ENCODE measurements at places on chromosomes 16 and 17.

GRCh38 chr17:38900978-38901656, 24.3 kb upstream of the LASP1NB start:
- DNase-seq = no peak

DNA sequence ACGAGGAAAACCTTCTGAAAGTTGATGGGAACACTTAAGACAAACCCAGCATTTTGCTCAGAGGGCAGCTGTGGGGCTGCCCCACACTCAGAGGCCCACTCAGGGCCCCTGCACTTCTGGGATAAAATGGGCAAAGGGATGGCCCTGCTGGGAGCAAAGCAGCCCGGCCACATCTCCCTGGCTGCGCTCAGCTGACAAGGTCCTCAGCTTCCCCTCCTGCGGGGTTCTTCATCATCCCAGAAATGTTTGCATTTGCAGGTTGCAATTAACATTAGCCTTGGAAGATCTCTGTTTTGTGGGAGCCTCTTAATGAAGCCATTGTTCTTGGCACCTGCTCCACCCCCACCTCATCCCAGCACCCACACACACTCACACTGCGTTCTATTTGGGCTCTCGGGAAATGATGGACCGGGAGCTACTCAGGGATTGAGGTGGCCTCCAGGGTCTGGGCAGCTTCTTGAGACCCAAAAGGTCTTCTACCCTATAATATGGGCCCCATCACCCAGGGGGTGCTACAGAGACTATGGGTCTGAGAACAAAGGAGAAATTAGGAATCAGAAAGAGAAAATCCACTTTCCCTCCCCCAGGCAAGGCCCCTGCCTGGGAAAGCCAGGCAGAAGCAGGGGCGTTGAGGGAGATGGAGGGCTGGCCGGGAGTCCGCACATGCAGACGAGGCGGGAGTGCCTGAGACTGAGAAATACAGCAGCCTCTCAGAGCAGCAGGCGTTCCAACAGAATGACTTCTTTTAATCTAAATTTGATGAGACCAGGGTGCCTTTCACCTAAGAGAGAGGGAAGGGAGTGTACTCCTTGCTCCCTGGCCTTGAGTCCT, 53.7 kb upstream of the RPL38 start:
- no peak for DNase-seq

DNA sequence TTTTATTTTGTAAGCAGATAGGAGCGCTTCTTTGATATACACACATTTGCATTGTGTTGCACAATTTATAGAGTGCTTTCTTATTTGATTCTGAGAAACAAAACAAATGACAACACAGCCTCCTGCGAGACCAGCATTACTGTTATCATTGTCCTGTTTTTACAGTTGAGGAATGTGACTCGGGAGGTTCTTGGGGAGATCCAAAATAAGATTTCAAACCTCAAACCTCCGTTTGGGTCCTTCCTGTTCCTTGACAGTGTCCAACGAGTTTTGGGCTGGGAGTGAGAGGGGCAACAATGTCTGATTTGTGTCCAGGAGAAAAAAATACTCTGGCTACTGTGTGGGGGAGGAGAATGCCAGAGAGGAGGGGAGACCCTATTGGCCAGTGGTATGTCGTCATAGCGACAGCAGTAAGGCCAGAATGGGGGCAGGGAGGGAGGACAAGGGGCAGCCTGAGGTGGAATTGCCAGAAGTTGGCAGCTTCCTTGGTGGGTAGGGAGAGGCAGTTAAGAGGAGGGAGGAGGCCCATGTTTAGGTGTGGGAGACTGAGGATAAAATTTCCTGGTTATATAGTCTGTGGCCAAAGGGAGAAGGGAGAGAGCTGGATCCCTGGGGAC, 45.5 kb downstream of the TMEM132E start:
- DNase-seq = no peak

DNA sequence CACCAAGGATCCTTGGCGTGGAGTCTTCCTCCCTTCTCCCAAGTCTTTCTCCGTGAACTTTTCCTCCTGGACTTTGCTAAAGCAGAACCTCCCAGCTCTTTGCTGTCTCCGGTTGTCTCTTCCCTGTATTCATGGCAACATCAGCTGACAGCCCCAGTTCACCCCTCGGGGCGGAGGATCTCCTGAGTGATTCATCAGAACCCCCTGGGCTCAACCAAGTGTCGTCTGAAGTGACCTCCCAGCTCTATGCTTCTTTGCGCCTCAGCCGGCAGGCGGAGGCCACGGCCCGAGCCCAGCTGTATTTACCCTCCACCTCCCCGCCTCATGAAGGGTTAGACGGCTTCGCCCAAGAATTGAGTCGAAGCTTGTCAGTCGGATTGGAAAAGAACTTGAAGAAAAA, 943 bp downstream of the CNTROB start:
- DNase-seq = no peak

- no peak for DNase-seq
These were observed 82.6 kb upstream of the TOB1 start for GRCh38 chr17:50948711-50949110.

GRCh38 chr16:57510016-57510871, 24.0 kb upstream of the DOK4 start:
- no peak for DNase-seq

DNA sequence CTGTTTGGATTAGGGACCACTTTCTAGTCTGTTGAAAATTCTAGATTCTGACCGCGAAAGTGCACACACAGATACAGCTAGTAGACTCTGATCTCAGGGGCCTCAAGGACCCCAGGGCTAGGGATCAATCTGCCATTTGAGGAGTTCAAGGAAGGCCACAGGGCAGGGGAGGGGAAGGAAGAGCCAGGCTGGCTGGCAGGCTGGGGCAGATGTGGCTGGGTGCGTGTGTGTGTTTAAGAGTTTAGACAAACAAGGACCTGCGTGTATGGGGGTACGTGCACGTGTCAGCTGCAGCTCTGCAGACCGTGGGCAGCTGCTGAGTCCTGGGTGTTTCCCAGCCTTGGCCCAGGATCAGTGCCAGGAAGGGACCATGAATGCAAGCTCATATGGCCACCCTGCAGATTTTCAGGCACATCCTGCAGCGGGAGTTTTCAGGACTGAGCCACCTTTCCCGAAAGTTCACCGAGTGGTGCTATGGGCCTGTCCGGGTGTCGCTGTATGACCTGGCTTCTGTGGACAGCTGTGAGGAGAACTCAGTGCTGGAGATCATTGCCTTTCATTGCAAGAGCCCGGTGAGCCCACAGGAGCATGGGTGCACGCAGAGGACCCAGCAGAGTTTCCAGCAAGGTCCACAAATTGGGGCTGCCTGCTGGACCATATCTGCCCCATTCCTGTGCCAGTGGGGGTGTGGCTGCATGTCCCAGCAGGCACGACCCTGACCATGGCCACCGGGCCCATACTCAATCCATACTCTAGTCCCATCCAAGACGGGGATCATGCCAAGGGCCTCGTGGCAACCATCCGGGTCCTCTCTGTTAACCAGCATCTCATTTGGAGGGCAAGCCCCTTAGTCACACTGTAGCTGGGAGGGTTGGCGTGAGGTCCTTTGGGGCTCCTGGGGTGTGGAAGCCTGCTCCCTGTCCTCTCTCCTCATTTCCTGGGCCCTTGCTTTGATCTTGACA, 10.6 kb downstream of the TRPV2 start:
- DNase-seq = no peak

DNA sequence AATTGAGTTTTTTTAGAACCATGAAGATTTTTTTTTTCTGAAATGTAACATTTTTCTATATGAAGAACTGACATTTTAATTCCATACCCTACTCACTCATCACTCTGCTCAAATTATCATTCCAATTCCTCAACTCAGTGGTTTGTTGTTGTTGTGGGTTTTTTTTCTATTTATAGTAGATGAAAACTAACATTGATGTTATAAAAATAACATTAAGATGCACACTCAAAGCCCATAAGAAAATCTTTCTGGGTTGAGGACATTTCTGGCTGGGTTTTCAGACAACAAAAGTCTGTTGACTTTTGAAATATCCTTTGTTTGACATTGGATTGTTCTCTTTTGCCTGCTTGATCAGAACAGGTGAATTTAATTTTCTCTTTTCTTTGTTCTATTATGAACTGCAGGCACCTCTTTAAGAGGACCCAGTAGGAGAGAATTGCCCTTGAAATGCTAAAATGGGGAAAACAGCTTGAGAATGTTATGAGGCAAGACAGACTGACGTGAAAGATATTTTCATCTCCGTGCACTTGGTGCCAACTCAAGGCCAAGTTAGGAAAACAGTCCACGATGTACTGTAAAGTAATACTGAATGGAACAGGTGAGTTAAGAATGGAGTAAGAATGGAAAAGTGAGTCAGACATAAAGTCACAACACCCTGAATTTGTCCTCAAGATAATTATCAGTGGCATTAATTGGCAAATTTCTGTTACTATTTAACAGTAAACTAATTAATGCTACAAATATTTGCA, 16.1 kb upstream of the ABCA5 start:
- no peak for DNase-seq

GRCh38 chr16:70393662-70394061, 45.2 kb downstream of the ST3GAL2 start:
- DNase-seq = no peak

GRCh38 chr17:80212109-80212508, 8.0 kb downstream of the SGSH start:
- DNase-seq = no peak

GRCh38 chr17:53088481-53088880, 734.2 kb upstream of the KIF2B start:
- DNase-seq = no peak

- no peak for DNase-seq
These were observed 225.0 kb upstream of the SALL1 start for GRCh38 chr16:51376080-51376479.

- no peak for DNase-seq
These were observed 2.7 kb downstream of the SULT1A1 start for GRCh38 chr16:28607116-28607623.

- no peak for DNase-seq
These were observed 131.4 kb upstream of the FOXF1 start for GRCh38 chr16:86378831-86379504.

DNA sequence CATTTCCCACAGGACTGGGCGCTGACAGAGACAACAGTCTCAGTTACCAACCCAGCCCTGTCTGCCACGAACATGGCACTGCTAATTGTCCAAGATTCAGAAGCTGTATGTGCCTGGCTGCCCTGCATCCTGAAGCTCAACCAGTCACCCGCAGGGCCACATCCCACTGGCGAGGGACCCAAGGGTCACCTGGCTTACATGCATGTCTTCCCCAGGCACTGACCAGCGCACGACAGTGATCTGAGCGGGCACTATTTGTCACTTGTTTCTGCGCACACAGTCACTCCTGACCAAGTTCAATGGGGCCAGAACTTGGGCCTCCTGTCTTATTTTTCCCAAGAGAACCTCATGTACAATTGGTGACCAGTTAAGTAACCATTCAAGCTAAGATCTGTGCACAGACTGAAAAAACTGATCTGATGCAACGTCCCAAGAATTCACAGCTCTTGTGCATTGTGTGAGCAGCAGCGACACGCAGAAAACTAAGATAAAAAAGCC, 13.1 kb downstream of the USP7 start:
- no peak for DNase-seq

- DNase-seq = no peak
These were observed 15.5 kb downstream of the MAP1LC3B start for GRCh38 chr16:87407511-87408112.

DNA sequence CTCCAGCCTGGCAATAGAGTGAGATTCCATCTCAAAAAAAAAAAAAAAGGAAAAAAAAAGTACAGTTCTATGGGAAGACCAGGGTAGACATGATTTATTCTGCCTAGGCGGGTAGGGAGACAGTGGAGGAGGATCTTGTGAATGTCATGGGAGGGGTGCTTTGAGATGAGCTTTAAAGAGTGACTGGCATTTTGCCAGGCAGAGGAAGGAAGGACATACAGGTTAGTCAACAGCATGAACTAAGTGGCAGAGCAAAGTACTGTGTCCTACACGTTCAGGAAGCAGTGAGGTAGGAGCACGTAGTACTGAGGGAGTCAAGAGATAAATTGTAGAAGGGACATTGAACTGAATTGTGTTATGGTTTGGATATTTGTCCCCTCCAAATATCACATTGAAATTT, 451.5 kb downstream of the TOX3 start:
- no peak for DNase-seq

- DNase-seq = no peak
These were observed 12.1 kb downstream of the CCDC42 start for GRCh38 chr17:8732406-8733085.

GRCh38 chr16:50313596-50314478, 47.5 kb downstream of the ADCY7 start:
- peak; percentile 15 for DNase-seq

DNA sequence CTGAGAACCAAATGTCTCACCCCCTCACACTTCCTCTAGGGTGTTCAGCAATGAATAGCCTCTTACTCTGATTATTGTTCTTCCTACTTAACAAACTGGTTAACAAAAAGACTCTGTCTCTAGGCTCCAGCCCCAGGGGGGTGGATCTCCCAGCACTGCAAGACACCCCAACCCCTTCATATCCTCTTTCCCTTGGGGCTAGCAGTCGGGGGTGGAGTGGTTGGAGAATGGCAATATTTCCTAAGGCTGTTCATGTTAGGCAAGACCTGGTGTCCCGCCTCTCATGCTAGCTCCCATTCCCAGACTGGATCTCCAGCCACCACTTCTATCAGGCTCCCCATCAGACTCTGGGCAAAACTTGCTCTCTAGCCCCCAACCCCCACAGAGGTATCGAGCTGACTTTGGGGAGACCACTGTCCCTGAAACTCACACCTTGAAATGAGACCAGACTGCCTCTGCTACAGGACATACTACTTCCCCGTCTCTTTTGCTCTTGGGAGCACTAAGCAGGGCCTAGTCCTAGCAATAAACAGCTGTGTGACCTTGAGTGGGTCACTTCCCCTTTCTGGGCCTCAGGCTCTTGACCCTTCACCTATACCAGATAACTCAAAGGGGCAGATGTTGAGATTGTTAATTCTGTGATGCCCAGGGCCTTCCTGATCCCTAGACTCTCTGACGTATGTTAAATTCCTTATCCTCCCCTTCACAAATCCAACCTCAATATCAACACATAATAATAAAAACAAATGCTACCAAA, 2.4 kb downstream of the SLC25A35 start:
- DNase-seq = no peak

DNA sequence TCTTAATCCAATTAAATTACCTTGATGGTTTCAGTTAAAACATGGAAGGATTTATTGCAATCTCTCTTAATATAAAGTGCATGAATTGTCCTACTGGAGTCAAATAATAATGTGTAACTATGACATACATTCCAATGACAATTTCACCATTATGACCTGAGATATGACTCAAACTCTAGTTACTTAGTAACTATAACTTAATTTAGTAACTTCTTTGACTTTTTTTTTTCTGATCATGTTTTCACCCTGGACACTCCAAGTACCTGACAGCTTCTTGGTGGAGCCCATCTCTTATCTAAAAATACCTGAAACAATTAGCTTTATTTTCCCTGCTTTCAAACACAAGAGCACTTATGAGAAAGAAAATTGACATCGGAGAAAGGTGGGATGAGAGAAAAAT, 123.7 kb downstream of the STX8 start:
- no peak for DNase-seq

DNA sequence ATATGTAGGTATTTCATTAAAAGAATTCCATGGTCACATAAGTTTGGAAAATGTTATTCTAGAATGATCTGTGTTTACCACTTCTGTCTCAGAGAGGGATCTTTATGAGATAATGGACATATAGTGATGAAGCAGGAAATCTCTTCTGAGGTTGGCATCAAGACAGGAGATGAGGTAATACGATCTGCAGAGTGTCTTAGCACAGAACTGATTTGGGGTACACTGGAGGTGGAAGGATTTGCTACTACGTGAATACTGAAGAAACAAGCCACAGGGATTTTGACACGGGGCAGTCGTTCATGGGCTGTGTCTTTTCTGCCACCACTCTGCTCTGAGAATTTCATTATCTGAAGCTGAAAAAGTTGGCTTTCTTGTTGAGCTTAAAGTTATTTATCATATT, 5.5 kb downstream of the CBFB start:
- no peak for DNase-seq

Data from stimulated activated CD4-positive, alpha-beta T cell treated with anti-CD3 and anti-CD28 coated beads, Interleukin-1b, Interleukin-23, amount 100 ng/mL, for 1 hour (primary cell).